ENCODE measurements at places on chromosomes 3 and 15.

DNA sequence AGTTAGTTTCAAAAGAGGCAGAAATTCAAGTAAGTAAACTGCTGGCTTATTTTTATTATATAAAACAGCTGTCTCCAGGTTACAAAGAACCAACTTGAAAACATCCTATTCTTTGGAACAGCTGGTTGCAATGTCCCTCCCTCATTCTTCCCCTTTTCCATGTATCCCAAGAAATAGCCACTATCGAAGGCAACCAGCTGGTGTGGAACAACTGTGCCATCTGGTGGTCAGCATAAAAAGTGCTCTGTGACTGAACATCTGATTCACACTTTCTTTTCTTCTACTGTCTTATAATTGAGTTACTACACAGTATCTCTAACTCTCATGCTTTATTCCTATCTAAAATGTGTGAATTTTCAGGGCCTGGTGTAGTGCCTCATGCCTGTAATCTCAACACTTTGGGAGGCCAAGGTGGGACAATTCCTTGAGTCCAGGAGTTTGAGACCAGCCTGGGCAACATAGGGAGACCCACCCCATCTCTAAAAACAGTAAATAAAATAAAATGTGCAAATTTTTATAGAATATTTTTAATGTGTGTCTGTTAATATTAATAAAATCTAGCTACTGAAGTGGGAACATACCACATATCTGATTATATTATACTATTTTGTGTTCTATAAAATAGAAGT, 9.6 kb downstream of the OSBPL11 start:
- no peak for DNase-seq

DNA sequence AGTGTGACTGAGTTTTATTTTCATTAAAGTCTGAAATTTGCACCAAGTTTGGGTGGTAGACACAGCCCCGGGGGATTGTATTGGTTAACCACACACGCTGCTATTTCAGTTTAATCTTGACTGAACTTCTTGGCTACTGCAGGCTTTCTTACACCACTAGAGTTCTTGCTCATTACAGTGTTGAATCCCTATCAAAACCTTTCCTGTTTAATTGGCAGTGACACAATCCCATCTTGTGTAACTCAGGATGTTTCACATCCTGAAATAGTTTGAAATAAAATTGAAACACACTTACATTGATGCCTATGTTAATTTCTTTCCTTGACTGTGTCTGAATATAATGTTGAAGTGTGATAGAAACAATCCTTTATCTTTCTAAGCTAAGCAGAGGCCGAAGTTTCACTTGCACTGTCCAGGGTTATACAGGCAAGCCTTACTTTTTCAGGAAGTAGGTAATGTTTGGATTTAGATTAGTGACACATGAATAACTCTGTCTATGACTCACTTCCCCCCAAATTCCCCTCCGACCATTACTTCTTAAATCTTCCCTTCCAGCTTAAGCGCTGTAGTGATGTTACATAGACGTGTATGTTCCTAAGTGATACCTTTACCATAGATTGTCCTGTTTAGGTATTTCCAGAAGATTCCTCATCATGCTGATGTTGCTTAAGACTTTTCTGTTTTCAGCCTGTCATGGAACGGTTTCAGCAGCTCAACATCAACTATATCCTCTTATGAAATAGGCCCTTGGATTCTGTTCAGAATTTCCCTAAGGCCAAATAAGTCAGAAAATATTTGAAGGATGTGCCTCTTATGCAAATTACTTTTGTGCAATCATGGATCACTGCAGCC, 16.8 kb downstream of the ATG7 start:
- DNase-seq = peak; percentile 96

- DNase-seq = no peak
Observed at GRCh38 chr3:30236011-30236410, 370.4 kb upstream of the TGFBR2 start.

DNA sequence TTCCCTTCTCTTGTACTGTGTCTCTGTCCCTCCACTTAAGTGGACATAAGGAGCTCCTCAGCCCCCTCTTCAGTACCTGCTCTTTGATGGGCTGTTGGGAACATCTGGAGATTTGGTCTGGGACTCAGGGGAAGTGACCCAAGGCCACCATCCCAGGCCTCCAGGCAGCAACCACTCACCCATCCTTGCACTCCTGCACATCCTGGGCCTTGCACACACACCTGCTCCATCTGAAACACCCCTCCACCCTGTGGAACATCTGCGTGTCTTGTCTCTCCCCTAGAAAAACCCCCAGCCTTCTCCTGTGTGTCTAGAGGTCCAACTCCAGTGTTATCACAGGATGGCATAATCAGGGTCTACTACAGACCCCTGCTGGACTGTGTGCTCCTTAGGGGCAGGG, 74.3 kb downstream of the ABTB1 start:
- DNase-seq = no peak

GRCh38 chr15:93899817-93900216, 331.5 kb upstream of the MCTP2 start:
- DNase-seq = no peak

DNA sequence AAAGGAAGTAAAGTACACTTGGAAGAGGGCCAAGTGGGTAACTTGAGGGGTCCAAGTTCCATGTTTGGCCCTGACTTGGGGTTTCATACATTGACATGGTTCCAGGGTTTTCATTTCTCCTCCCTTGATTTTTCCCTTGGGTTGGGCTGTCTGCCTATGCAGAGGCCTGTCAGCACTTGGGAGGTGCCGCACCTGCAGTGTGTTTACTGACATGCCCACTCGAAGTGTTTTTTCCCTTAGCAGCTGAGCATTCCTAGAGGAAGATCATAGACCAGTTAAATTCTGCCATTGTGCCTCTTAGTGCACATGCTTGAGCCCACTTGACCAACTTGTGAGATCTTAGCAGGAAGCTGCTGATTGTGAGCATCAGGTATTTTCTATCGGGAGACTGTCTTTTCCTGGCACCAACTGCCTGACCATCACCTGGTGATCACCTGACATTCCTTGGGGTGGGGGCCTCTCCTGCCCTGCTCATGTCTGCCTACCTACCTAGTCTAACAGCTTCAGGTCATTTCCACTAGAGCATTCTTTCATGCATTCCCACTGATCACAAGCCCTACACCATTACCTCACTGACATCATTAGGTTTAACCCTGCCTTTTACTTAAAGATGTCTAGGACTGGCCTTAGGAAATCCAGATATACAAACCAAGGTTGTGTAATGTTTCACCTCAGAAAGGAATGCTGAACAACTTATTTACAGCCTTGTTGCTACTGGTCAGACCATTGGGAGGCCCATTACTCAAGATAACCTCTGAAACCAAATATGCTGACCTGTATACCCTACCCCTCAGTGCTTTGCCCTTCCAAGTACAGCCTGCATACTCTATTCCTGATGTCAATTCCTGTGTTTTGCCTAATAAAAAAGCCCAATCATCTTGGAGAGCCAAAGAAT, 68.3 kb downstream of the CD47 start:
- DNase-seq = no peak

GRCh38 chr15:34365091-34365825, 1.7 kb downstream of the LPCAT4 start:
- DNase-seq = no peak

DNA sequence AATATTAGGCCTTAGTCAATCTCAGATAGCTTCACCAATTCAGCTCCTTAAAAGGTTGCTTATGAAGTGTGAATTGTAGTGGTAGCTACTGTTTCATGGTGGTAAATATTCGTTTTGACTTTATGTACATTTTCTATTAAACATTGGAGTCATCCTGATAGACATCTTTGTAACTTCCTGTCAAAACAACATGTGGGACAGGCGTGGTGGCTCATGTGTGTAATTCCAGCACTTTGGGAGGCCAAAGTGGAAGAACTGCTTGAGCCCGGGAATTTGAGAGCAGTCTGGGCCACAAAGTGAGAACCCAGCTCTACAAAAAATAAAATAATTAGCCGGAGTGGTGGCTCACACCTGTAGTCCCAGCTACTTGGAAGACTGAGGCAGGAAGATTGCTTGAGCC, 2.0 kb upstream of the TRIM59 start:
- DNase-seq = no peak

- DNase-seq = no peak
Observed at GRCh38 chr15:95757171-95757570, 573.3 kb upstream of the NR2F2 start.

DNA sequence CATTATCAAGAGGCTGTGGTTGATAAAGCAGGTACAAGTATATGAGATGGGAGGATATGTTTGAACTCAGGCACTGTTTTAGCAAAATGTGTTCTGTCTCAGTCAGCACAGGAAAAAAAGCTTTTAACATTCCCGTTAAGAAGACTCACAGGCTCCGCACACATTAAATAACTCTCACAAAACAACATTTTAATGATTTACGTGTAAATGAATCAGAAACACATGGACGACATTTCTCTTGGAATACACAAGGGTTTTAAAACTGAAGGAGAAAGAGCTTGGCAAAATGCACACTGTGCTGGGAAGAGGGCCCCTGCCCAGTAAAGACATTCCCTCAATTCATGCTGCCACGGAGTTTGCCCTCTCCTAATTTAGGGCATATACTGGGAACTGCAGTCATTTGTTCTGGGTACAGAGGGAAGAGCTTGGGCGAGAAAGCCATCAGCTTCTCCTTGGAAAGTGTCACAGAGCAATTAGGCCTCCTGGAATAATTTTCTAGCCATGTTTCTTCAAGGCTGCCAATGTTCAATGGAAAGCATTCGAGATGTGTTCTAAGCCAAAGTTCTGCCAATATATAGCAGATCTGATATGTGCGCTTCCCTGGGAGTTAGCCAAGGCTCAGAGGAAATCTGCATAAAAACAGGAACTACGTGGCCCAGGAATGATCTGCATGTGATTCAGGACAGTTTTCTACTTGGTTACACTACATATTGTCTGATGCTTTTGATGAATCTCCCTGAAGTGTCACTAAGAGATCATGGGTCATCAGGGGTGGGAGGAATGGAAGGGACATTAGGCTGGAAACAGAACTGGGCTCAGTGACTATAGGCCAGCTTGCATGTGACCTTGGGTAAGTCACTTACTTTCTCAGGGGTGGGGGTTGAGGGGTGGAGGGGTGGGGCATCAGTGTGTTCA, 2.2 kb upstream of the MASP1 start:
- DNase-seq = no peak

DNA sequence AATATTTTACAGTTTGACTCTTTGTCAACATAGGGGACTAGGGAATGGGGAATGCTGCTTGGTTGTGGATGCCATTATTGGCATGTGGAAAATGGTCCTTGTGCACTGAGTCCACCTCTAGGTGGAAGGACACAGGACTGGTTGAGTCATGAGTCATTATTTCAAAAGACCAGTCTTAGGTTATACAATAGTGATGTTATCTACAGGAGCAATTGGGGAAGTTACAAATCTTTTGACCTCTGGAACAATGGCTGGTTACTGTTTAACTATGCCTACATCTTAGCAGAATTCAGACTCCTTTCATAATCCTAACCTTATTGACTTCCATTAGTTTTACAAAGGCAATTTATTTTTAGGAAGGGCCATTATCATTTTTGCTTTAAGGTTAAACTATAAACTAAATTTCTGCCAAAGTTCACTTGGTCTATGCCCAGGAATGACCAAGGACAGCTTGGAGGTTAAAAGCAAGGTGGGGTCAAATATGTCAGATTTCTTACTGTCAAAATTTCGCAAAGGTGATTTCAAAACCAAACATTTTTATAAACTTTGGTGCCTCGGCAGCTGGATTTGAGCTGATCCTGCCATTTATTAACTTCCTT, 11.8 kb upstream of the CCR8 start:
- DNase-seq = no peak

GRCh38 chr3:11434017-11434526, 161.9 kb downstream of the ATG7 start:
- no peak for DNase-seq

DNA sequence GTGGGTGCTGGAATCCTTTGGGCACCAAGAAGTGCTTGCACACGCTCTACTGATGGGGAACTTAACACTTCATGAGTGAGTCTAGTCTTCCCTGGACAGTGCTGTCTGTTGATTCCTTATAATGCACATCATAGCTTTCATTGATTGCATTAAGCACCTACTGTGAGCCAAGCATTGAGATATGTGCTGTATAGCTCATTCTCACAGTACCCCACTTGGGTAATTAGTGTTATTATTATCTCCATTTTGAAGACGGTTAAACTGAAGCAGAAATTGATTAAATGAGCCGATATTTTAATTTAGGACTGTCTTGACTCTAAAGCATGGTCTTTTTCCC, 504 bp upstream of the PDHB start:
- DNase-seq = no peak

GRCh38 chr15:74252291-74252690, 16.2 kb downstream of the CCDC33 start:
- DNase-seq = no peak

GRCh38 chr3:18283680-18284079, 141.5 kb downstream of the SATB1 start:
- no peak for DNase-seq

- DNase-seq = no peak
Observed at GRCh38 chr3:126835472-126836219, 131.6 kb downstream of the CHCHD6 start.

DNA sequence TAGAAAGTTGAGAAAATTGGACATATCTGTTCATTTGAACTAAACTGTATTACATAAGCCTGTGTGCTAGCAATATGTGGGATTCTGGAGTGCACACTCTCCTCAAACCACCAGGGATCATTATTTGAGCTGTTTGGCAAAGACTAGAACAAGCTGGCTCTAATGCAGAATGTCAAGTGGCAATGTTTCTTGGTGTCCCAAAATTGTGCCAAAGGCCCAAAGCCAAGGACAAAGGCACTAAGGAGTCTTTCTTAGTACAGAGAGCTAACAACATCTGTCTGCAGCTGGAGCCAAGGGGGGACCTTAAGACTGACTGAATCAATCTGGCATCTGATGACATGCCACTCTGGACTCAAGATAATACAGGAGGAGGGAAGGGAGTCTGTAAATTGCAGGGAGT, 76.7 kb upstream of the STRIT1 start:
- DNase-seq = no peak

GRCh38 chr3:102087236-102087635, 237.9 kb downstream of the NFKBIZ start:
- DNase-seq = no peak

- no peak for DNase-seq
Observed at GRCh38 chr15:37880009-37880834, 54.2 kb upstream of the TMCO5A start.

- no peak for DNase-seq
Observed at GRCh38 chr15:51735228-51736010, 2.0 kb downstream of the LYSMD2 start.

- DNase-seq = no peak
Observed at GRCh38 chr3:79314544-79314943, 453.3 kb downstream of the ROBO1 start.

DNA sequence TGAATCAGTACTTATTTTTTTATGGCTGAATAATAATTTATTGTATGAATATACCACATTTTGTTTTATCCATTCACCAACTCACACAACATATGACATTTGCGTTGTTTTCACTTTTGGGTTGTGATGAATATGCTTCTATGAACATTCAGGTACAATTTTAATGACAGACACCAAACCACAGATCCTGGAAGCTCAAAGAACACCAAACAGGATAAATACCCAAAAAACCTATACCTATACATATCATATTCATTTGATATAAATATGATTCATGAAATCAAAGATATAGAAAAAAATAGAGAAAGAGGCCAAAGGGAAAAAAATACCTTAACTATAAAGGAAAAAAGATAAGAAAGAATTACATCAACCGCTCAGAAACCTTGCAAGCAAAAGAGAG, 35.8 kb downstream of the FAM240A start:
- no peak for DNase-seq

GRCh38 chr3:128679338-128679737, 28.7 kb upstream of the RPN1 start:
- no peak for DNase-seq

- no peak for DNase-seq
Observed at GRCh38 chr3:135268941-135269532, 474.0 kb downstream of the EPHB1 start.

All from SIG-M5 (cell line).